ENCODE measurements at places on chromosomes 13 and 19. TPM values are rescaled to one million over a fixed set of nuclear protein-coding genes. Genes with fewer than 3 reads are reported as not detected.

KLK15 gene
- total RNA-seq = not detected

OR10H1 gene
- total RNA-seq = 0.09 TPM

CLDND2 gene
- total RNA-seq = 2.0 TPM

GRCh38 chr13:112808377-112809140 is 118.7 kb downstream of the ATP11A start:
- no peak for DNase-seq

DNA sequence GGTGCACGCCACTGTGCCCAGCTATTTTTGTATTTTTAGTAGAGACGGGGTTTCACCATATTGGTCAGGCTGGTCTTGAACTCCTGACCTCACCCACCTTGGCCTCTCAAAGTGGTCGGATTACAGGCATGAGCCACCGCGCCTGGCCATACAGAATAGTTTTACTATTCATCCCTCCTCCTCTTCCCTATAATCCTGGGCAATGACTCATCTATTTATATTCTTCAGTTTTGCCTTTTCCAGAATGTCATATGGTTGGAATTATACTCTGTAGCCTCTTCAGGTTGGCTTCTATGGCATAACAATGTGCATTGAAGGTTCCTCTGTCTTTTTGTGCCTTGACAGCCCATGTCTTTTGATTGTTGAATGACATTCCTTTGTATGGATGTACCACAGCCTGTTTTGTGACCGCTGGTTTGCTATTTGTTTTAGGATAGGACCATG is 22.2 kb upstream of the LRP3 start:
- DNase-seq = peak; percentile 13

DNA sequence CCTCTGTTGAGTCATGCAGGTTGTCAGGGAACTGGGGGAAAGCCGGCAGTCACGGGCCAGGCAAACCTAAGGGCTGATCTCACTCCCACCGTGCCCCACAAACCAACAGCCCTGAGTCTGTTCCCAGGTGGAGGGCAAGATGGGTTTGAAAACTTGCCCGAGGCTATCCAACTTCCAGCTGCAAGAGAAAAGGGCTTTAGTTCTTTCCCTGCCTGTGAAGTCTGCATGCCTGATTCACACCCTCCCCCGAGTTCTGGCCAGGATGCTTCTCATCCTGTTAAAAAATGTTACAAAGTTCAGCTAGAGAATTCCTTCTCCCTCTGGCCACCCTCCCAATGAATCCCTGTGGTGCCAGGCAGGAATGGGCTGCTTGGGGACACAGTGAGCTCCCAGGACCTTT is 33.1 kb downstream of the MYO16 start:
- peak; percentile 58 for DNase-seq

GRCh38 chr13:91362908-91363307 is 15.4 kb downstream of the MIR17HG start:
- DNase-seq = no peak

- DNase-seq = peak; percentile 52
These were observed 21.5 kb upstream of the ARHGEF7 start for GRCh38 chr13:111093634-111094033.

- DNase-seq = no peak
These were observed 638 bp downstream of the USPL1 start for GRCh38 chr13:30618186-30618929.

GRCh38 chr13:98399756-98400155 is 177.2 kb downstream of the STK24 start:
- no peak for DNase-seq

DNA sequence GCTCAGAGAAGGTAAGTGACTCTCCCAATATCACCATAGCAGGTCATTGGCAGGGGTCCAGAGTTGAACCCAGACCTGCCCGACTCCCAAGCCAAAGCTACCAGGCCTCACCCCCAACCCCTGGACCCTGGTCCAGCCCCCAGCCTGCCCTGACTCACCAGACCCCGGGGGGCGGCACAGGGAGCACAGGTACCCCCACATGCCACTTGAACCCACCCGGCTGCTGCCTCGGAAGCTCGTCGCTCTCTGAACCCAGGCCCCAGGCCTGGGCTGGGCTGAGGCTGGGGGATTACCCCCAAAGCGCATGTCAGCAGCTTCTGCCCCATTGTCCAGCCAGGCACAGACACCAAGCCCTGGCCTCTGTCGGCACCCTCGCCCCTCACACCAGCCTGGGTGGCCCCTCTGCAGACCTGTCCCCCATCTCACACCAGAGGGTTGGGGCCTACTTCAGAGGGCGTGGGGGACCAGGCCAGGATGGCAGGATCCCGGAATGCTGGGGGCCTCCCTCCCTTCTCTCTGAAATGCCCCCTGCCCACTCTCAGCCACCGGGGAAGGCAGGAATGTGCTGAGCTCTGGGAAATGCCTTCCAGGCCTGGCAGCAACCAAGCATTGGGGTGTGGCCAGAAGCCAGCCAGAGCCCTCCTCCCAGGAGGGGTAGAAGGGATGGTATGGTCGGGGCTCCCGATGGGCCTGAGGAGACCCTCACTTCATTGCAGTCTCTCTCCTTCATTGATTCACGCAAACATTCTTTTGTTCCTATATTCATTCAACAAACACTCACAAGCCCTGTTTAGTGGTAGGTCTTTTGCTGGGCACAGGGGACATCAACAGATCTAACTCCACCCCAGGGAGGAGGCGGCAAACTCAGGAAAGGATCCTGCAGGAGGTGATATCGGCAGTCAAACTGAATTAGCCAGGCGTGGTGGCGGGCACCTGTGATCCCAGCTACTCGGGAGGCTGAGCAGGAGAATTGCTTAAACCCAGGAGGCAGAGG is 1.7 kb upstream of the PRX start:
- peak; percentile 58 for DNase-seq

GRCh38 chr13:103030776-103031175 is 35.4 kb downstream of the SLC10A2 start:
- DNase-seq = no peak

- DNase-seq = peak; percentile 49
These were observed 4.2 kb upstream of the DAPK3 start for GRCh38 chr19:3975144-3975543.

GRCh38 chr19:4976401-4977298 is 7.7 kb downstream of the KDM4B start:
- DNase-seq = peak; percentile 83

DNA sequence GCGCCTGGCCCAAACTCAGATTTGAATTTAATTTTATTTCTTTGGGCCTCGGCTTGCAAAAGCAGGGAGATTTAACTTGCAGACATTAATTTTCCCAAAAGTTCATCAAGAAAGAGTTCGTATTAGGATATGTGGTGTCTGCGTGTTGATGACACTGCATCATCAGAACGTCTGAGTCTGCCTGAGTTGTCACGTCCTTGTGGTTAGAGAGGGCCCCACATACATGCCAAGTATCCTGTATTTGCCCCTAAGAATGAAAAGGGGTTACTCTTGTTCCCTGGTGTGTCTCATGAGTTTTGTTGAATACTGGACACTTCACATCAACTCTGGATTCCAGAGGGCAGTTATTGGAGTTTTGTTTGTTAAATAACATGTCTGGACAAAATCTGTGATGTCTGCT is 5.6 kb upstream of the TEX29 start:
- DNase-seq = no peak

- DNase-seq = no peak
These were observed 640.3 kb downstream of the TBC1D4 start for GRCh38 chr13:74841651-74842050.
